GM12878 (cell line): ENCODE measurements at places on chromosomes 7 and 10.

DNA sequence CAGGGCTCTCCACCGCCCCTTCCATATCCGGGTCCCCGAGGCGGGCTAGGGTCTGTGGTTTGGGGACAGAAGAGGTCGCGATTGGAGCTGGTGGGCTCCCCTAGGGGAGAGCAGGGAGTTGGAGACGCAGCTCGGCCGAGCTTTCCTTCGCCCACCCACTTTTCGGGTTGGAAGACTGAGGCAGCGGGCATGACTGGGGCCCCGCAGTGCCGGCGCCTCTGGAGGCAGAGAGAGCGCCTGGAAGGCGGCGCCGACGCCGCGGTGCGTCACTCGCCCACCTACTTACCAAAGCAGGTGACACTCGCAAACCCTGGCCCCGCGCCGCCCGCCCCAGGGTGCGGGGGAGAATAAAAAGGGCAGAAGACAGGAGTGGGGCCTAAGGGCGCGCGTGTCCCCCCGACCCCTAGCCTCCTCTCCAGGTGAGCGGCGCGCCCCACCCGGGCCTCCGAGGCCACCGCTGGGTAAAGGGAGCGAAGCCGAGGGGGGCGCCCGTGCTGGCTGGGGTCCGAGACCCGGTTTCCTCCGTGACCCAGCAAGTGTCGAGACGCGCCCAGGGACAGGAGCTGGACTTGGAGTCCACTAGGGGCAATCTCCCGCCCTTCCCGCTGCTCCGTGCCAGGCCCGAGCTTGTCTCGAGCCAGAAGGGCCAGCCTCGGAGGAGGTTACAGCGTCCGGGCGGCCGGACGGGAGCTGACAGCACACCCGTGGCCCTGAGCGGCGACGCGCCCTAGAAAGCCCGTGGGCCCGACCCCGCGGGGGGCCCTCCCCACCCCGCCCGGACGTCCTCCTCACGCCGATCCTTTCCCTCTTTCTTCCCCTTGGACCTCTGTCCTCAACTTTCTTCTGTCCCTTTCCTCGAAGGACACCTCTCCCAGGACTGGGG is 34.4 kb upstream of the GRID1 start:
- no peak for DNase-seq

DNA sequence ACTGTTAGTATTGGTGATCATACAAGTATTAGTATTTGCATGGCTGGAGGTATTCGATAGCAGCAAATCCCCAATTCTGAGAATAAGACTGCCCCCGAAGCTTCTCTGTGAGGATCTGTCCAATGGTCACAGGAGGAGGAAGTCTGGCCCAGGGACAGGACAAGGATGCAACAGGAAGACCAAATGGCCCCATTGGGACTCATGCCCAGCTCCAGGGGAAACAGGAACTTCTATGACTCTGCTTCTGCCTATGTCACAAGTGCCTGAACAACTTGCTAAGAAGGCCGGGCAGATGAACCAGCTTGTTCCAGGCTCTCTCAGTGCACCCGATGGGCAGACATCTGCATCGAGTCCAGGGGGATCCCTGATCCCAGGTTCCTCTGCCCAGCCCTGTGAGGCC is 172.0 kb upstream of the GRB10 start:
- DNase-seq, result no peak

GRCh38 chr10:59448616-59449015 is 86.3 kb upstream of the FAM13C start:
- no peak for DNase-seq

DNA sequence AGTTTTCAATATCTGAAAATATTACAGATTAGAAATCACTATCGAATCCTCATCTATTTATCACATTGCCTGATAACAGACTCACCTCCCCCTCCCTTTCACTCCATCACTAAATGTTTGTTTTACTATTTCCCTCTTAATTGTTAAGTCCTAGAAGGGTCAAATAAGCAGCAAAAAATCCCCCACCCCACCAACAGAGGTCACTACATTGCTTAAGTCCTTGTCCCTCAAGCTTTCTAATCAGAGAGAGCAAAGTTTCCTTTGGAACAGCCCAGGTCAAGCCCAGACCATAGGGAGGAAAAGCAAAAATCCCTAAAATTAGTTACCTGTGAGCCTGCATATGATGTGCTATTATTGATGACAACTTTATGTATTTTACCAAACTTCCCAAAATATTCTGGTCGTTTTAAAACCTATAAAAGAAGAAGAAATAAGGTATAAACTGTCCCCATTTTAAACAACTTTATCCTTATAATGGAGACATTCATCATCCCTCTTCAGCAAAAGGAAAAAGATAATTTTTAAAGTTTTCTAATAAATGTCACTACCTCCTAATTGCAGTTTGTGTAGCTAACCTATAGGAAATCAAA is 95.0 kb downstream of the CNOT4 start:
- DNase-seq, result no peak

- DNase-seq, result no peak
Measured at GRCh38 chr7:79854621-79855020, 280.0 kb upstream of the GNAI1 start.

DNA sequence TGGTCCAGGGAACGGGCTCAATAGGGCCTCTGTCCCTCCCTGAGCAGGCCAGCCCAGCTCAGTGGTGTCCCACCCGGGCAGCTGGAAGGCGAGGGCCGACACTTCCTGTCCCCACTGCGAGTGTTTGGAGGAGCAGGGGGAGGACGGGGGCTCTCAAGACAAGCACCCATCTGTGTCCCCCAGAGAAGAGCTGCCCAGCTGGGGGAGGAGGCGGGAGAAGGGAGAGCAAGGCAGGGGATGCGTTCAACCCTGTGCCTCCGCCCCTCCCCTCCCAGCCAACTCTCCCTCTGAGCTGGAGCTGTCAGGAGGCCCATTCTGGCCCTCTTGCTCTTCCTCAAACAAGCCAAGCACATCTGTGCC is 35.7 kb downstream of the ZCCHC24 start:
- no peak for DNase-seq

GRCh38 chr10:27783660-27784059 is 38.0 kb upstream of the MKX start:
- no peak for DNase-seq

GRCh38 chr7:139830782-139831501 is 1.9 kb downstream of the TBXAS1 start:
- no peak for DNase-seq

- no peak for DNase-seq
Measured at GRCh38 chr10:133530506-133530905, 3.3 kb downstream of the CYP2E1 start.

DNA sequence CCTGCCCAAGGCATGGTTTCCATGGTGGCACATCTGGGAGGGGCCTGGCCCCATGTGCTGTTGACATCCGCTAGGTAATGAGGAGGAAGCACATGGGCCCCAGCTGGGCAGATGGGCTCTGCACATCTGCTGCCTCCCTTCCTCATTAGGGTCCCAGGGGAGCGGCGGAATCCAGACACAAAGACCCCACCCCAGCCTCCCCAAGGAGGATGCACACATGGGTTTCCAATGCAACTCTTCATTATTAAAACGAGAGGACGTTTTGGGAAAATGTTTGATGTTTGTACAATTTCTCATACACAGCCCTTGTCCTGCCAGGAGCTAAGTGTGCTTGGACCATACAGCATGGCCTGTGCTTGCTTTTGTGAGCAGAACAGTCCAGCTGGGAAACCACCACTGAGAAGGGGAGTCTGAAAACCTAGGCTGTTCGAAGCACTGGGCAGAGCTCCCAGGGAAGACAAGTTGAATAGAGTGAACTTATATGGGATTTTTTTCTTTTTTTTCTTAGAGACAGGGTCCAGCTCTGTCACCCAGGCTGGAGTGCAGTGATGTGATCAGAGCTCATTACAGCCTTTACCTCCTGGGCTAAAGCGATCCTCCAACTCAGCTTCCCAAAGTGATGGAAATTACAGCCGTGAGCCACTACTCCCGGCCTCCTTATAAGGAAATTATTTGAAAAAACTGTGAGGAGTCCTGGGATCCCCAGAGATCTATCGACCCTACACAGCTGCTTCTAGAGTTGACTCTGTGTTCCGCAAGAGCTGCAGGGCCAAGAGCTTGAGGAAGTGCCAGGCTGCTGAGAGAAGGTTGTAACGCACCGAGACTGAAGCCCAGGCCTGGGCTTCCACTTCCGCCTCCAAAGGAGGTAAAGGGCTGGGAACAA is 23.4 kb downstream of the FAM107B start:
- no peak for DNase-seq

DNA sequence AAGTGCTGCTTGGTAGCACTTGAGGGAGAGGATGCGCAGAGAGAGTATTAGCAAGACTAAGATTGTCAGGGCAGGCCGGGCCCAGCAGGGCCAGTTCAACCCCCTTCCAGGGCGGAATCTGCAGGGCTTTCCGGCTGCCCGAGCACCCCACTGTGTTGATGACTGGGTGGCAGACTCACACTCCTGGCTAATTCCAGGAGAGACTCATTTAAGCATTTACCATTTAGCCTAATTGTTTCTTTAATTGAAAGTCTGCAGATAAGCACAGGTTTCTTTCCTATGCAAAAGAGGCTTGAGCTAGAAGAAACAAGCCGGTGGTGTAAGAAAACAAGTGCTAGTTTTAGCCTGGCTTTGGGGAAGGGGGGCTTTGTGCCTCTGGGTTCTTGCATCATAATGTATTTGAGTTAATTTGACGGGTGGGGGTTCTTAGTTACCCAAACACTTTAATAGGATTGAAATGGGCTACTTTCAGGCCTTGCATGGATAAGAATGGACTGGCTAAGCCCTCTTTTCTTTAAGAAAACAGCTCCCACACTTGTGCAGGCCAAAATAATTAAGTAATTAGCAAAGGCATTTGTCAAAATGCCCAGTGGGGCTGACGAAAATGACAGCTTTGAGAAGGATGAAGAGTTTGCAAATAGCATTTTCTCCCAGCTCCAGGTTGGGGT is 201.3 kb downstream of the MYOF start:
- DNase-seq, result no peak

DNA sequence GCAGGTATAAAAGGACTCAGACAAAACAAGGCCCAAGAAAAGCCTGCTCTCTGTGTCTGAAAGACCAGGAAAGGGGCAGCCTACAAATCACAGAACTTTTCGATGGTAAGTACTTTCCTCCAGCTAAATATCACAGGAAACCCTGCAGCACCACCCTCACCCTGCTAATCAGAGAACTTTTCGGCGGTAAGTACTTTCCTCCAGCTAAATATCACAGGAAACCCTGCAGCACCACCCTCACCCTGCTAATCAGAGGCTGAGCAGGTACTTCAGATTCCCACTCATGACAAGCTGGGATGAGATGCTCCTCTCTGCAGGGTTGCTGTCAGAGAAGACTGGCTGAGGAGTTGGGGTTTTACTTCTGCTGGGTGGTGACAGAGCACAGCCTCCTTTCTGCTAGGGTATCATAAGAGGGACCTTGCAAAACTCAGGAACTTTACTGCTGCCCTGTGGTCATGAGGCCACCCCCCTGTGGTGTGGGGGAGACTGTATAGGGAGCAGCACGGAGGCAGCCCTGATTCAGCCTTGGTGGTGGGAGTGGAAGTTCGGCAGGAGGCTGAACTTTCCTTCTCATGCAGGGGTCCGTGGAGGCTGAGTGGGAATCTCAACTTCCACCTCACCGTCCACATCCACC is 7.2 kb downstream of the WDR37 start:
- no peak for DNase-seq
